HFF-Myc (cell line): ENCODE measurements at places on chromosomes 3 and 15.
A peak's percentile ranks its signal among the peaks of the same experiment; 100 is the strongest.

DNA sequence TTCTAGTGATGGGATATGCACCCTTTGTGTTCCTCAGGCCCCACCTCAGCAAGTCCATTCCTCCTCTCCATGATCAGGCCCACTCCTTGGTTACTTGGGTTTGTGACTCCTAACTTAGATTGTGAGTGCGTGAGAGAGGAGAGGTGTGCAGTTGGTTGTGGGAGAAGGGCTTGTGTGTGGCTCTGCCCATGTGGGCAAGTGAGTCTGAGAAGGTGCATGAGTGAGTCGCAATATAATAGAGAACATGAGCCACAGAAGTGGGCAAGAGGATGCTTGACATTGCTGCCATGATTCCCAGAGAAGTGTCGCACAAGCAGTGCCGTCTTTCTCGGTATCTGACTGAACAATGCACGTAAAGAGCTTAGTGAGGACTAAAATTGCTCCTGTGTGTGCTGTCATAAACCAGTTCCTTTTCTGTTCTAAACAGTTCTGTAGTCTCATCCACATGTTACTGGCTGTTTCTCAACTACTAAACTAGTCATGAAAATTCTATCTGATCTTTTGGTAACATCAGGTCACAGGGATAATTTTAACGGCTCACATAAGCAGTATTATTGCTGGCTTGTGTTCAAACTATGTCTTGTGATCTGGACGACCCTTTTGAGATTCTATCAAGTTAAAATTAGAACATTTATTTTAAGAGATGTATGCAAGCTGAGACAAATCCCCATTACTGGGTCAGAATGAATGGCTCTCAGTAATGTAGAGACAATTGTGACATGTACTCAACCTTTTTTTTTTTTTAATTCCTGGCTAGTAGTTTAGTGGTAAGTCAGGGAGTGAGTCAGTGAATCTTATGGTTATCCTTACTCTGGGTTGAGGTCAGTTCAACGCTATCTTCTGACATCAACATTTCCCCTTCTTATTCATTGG lies 25.6 kb downstream of the GYG1 start:
- peak; percentile 48 for DNase-seq

DNA sequence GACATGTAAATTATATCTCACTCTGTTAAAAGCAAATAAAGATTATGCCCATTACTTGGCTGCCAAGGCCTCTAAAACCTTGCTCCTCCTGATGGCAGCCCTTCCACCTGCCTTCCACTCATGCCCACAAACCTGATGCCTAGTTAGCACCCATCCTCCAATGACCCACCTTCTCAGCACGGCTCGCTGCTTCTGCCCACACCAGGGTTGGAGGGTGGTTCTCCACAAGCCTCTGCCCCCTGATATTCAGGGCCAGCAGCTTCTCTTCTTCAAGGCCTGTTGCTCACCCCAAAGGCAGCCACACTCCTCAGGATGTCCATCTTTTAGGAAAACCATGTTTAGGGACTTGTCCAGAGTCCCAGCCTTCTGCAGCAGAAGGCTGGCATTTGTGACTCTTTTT lies 263.4 kb upstream of the TLE3 start:
- no peak for DNase-seq

DNA sequence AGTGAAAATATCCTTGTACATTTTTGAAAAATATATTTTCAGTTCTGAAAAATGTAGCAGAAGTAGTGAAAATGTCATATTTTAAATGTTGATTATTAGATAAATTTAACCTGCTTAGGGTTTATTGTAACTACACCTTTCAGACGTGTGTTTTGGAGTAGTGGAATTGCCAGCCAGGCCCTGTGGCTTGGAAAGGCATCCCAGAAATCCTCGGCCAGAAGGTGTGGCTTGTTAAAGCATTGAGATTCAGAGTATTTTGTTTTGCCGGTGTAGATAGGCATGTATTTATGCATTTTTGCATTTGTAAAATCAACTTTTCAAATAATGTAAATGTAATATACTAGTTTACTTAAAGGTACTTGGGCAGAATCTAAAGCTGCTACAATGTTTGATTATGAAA lies 7.0 kb downstream of the EBLN2 start:
- no peak for DNase-seq

GRCh38 chr3:99808163-99808794 lies 9.4 kb upstream of the CMSS1 start:
- DNase-seq, result peak; percentile 72

- DNase-seq, result no peak
Observed at GRCh38 chr15:88841236-88841635, 38.0 kb downstream of the ACAN start.

DNA sequence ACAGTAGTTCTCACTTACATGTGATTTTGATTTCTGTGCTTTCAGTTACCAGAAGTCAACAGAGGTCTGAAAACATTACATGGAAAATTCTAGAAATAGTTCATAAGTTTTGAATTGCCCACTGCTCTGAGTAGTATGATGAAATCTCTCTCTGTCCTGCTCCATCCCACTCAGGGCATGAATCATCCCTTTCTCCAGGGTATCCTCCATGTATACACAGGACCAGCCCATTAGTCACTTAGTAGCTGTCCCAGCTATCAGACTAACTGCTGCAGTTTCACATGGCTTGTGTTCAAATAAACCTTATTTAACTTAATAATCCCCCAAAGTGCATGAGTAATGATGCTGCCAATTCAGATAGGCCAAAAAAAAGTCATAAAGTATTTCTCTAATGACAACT lies 38.6 kb downstream of the EPHA3 start:
- DNase-seq, result peak; percentile 39

DNA sequence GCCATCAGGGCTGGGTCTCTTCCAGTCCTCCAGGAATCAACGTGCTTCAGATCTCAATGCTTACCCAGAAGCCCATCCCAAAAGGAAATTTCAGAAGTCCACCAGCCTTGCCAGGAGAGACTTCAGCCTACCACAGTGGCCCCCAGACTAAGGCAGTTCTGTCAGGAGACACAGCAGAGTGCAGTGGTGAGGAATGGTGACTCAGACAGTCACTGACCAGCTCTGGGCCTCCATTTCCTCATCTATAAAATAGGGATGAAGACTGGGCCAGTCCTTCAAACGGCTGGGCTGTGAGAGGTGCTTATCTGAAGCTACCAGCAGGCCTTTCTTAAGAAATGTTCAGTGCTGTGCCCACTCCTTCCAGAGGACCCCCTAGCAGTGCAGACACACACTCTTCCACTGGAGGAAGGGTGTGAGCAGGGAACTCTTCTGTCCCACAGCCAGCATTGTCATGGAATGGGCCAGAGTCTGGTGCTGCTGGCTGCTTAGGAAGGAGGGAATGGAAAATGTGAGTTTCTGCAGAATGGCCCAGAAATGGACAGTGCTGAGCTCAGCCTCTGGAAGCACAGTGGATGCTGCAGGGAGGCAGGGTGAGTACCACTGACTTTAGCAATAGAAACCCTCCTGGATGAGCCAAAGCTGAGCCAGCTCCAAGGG lies 41.6 kb upstream of the DUSP7 start:
- no peak for DNase-seq

- no peak for DNase-seq
Observed at GRCh38 chr15:96362755-96363651, 32.5 kb downstream of the NR2F2 start.

DNA sequence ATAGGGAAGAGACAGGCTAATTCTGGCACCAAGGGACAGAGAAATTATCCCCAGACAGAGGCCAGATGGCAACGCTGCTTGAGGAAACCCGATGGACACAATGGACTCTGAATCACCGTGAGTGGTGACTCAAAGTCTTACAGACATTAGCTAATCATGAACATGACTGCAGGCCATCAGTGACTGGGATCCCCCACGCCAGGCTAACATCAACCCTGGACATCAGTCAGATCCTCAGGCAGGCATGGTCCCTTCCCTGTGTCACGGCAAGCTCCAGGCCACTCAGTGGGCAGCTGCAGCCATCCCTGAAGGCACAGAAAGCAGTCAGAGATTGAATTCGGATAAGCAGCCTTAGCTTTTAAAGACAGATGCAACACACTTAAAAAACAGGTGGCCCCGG lies 23.8 kb upstream of the OXTR start:
- DNase-seq, result no peak

DNA sequence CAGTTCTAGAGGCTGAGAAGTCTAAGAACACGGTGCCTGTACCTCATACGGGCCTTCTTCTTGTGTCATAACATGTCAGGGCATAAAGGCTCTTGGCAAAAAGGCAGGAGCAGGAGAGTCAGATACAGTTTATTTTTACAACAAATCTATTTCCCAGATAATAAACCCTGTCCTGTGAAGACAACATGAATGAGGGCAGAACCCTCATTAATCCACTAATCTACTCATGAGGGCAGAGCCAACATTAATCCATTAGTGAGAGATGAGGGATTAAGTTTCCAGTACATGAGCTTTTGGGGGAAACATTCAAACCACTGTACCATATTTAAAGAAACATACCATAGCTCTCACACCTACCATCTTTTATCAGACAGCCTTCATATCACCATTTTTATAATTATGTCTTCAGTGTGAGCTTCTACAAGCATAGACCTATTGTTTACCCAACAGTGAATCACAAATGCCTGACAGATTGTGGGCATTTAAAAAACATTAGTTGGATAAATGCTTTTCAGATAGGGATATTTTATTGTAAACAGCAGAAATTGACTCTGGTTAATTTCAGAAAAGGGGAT lies 645.8 kb downstream of the GRM7 start:
- DNase-seq, result no peak

DNA sequence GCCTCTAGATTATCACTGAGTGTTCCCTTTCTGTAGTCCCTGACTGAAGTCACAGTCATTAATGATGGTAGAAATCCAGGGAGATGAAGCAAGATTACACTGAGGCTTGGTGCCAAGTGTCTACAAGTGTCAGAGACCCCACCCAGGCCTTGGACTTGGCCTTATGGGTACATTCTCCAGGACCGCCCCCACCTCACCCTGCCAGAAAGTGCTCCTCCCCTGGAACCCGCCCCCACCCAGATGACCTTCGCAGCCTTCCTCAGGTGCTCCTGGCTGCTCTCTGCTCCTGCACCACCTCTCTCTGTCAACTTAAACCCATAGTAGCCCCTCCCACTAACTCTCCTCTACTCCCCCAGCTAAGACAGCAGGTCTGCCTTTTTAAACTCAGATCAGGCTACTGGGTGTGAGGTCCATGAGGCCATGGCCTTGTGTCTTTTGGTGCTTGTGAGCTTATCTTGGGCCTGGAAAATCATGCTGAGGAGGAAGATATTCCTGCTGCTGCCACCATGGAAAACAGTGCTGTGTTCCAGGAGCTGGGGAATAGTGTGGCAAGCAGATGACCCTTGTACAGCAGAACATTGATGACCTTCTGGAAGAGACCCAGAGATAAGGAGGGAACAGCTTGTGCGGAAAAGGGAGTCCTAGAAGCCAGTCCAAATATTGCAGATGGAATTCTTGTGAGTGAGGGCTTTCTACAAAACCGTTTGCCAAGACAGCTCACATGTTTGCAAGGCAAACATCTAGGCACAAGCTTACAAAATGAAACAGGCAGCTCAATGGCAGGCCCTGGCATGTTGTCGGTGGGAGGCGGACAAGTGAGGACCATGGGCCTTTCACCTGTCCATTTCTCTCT lies 40.3 kb upstream of the NDUFB4 start:
- no peak for DNase-seq
